ENCODE measurements at places on chromosomes 2 and 18. TPM values are rescaled to one million over a fixed set of nuclear protein-coding genes. Genes with fewer than 3 reads are reported as not detected.

The GKN2 gene
- polyA plus RNA-seq = not detected

The TMEM247 gene
- polyA plus RNA-seq = not detected

The PRKAG3 gene
- polyA plus RNA-seq = 0.07 TPM

The SP5 gene
- not detected for polyA plus RNA-seq
